Mesothelial cell of epicardium (in vitro differentiated cells): ENCODE measurements at places on chromosomes 2 and 18.

DNA sequence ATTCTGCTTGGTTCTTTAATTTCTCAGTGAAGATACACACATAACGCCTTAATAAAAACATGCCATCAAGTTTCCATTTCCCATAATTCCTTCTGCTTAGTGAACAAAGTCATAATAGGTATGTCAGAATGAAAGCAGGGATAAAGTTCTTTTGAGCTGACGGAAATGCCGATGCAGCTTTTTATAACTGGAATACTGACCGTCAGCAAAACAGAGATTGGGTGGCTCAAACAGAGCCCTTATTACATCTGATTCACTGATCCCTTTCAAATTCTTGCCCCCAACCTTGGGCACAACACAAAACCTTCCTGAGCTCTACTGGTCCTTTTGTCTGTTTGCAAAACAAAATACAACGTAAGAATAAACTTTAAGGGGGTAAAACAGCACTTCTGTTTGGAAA, 140.4 kb downstream of the CDH2 start:
- no peak for DNase-seq

DNA sequence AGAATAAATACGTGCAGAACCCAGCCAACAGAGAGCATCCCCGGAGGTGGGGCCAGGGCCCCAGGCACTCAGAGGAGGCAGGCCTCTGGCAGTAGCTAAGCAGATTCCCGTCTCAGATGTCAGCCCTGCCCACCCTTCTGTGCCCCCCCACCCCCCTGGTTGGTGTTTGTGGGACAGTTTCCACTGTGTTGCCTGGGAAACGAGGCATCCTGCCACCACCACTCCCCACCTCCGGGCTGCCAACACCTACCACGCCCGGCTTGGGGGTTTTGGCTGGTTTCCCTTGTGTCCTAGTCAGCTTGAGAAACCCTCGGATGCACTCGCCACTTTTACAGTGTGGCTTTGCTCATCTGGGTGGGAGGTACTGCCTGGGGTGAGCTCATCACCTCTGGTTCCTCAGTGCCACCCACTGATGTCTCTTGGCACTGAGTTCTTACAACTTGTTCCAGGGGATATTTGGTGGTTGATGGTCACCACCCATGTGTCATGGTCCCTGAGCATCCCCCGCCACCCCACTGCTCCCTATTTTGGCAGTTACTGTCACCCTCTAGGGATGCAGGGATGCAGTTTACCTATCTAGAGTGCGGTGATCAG, 72.4 kb upstream of the YWHAQ start:
- DNase-seq = no peak

- DNase-seq = no peak
Measured at GRCh38 chr2:43005245-43005974, 213.0 kb upstream of the HAAO start.

GRCh38 chr18:30132959-30133358, 909.6 kb downstream of the DSC3 start:
- no peak for DNase-seq

GRCh38 chr2:232779465-232779864, 3.1 kb upstream of the KCNJ13 start:
- no peak for DNase-seq

GRCh38 chr2:70709275-70710037, 58.5 kb downstream of the ADD2 start:
- DNase-seq = no peak

DNA sequence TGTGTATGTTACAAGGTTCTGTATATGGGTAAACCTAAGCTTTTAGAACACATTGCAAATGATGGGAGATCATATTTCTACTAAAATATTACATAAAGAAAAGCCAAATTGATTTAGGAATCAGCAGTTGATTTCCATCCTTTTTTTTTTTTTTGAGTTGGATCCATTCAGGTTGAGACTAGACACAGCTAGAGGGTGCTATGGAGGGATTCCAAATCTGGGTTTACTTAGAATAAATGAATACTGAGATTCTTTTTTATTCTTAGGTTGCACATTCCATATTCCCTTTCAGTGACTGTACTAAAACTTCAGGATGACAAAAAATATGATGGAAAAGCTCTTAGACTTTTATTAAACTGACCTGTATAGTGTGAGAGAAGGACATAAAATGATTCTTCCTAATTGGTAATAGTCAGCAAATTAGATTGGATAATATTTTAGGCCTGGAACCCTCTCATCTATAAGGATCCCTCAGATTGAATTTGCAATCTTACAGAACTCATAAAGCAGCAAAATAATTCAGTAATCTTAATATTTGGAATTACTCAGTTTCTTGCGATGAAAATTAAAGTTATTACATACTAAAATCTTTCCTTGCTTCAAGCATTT, 183.3 kb upstream of the SESTD1 start:
- no peak for DNase-seq

GRCh38 chr2:164717000-164717803, 95.9 kb upstream of the GRB14 start:
- DNase-seq = no peak

GRCh38 chr18:69996417-69996816, 48.7 kb upstream of the CD226 start:
- DNase-seq = no peak

- no peak for DNase-seq
Measured at GRCh38 chr2:28447086-28447485, 48.8 kb upstream of the PLB1 start.

DNA sequence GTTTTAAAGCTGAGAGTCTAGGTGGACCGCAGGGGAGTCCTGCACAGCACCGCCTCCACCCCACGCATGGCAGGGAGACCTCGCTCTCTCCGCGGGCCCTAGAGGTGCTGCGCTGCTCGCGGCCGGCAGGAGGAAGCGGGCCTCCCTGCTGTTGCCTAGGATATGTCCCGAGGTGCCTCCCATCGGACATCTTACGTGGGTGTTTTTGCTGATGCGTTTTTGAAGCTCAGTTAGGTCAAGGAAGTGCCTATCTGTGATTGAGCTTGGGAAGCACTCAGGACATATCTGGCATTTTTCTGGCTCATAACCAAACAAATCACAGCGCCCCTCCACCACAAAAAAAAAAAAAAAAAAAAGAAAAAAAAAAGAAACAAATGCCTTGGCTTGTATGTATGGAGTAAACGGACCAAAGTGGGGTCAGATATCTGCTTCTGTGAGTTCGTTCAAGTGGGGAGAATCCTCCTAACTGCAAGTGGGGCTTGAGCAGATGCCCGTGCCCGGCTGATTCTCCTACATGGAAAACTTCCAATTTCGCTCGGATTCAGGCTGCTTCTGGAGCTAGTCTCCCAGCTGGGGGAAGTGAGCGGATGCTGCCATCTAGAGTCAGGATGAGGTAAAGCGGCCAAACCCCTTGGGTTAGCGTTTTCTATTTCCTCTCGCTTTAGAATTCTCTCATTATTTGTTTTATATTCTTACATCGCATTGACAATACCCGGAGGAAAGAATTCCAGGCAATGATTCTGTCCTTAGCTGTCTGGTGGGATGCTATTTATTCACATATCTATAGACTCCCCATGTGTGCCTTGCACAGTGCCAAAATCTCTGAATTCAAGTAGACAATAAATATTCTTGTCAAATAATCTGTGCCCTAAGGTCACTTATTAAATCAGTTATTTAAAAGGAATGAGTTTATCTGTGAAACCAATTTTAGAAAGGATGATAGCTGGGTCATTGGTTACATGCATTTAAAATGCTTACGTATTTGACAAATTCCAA, 95.3 kb downstream of the CD8B2 start:
- DNase-seq = peak; percentile 84

- no peak for DNase-seq
Measured at GRCh38 chr2:43212216-43212835, 14.1 kb downstream of the ZFP36L2 start.

GRCh38 chr2:229888031-229888430, 33.8 kb downstream of the TRIP12 start:
- no peak for DNase-seq
